Inflammatory macrophage (primary cell): ENCODE measurements at places on chromosomes 16 and 17.

- peak; percentile 83 for DNase-seq
Observed at GRCh38 chr17:77322514-77323412, 182.0 kb downstream of the SEC14L1 start.

DNA sequence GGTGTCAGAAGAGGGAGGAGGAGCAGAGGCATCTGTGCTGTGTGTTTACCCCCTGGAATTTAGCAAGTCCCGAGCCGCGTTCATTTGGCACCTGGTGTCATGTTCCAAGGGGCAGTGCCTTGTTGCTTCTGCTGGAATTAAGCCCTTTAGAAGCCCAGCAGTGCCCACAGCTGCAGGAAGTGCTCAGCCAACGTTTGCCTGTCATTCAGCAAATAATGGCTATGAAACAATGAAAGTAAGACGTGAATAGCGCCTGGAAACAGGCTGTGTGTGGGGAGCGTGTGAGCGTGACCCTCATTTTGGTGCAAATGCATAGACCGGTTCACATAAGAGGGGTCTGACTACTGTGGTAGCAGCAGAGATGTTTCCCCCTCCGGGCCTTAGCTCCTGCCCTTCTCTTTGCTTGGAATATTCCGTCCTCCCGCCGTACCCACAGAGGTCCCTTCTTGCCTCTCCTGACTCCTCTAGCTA is 5.8 kb upstream of the ATP2C2 start:
- DNase-seq = no peak

DNA sequence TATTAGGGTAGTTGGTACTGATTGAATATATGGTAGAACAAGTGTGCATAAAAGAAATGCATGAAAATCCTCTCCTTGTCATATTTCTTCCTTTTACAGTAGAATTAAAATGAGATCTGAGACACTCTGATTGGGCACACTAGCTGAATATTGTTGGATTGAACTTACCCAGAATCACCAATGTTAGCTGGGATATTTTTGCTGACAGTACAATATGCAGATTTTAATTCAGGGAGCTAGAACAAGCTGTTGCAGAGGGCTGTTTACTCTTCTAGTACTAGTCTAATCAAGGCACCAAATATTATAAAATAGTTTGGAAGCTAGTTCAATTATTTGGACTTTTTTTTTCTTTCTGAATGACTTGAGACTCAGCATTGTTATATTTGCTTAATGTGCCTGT is 4.6 kb downstream of the TANC2 start:
- no peak for DNase-seq

- no peak for DNase-seq
Observed at GRCh38 chr17:38617967-38618760, 12.4 kb upstream of the SRCIN1 start.

DNA sequence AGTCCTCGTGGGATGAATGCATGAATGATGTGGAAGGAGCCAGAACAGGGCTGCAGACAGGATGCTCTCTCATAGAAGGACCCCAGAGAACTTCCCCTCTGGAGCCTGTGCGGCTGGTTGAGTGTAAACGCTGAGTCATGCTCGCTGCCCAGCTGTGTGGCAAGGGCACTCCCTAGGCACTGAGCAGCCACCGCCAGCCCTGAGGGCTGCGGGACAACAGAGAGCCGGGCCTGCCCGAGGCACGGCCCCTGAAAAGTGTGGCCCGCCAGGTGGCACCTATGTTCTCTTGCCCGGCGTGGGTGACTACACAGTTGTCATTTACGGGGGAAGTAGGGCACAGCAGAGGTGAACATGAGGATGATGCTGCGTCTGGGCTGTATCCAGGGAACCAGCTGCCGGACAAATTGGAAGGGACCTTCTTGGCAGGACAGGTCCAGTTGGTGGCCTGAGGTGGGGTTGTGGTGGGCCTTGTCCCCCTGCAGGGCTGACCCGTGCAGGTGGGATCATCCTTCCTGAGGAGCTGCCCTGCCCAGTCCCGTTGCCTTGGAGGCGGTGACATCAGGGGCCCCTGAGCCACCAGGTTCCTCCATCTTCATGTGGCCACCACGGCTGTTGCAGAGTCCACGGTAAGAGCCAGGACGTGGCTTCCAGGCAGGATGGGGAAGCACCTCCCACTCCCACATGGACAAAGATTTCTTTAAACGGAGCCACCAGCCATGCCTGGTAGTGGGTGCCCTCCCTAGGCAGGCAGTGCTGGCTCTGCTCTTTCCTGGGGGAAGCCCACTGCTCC is 94.8 kb upstream of the CBX4 start:
- peak; percentile 63 for DNase-seq

DNA sequence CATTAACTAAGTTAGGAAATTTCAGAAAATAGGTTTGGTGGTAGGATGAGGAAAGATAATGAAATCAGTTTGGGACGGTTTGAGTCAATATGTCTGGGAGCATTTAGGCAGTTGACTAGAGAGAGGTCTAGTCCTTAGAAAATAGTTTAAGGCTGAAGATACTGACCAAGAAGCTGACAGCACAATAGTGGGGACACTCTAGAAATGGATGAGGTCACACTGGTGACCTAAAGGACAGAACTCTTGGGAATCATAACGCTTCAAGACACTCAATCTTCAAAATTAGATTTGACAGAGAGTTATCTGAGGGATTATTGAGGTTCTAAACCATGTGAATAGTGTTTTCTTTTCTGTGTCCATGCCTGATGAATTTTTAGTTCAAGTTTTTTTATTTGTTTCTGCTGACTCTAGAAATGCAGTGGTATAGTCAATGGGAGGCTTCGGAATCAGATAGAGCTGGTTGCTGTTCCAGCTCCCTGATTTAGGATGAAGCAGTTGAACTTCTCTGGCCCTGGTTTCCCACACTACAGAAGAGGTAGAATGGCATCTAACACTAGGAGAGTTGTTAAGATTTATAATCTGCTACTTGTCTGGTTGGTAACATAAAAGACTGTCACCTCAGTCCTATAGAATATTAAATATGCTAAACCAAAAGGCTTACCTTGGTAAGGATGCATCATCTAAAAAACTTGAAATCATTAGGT is 29.7 kb downstream of the MMD start:
- DNase-seq = no peak

GRCh38 chr17:6862825-6863224 is 31.3 kb upstream of the TEKT1 start:
- DNase-seq = no peak

GRCh38 chr17:7897773-7898172 is 9.2 kb downstream of the CHD3 start:
- peak; percentile 83 for DNase-seq

DNA sequence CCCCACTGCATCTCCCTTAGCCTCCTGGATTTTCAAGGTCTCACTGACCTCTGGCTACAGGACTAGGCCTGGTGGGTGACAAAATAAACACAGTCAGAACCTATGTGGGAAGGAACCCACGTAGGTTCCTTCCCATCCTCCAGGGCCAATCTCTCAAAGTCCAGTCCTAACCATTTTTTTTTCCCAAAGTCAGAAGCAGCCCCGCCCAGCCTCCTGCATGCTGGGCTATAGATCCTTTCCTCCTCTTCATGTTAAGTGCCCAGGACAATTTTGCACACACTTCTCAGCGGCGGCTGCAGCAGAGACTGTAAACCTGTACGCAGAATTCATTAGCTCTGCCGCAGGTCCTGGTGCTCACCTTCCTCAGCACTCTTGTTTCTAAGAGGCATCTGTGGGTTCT is 285.8 kb downstream of the NPIPA8 start:
- DNase-seq = no peak

DNA sequence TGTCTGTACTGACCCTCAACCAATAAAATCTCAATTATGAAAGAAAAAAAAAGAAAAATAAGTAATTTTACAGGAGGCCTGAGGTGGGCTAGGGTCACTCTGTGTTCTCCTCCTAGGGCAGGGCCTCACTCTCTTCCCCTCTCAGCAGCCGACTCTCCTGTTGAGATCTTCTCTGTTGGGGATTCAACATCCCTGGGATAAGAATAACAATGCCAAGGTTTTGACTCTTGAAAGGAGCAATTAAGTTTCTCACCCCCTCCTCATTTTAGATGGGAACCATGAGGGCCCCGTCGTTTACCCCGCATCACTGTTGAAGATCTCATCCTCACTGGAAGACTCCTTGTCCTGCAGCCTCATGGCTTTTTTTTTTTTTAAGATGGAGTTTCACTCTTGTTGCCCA is 21.5 kb upstream of the BRCA1 start:
- no peak for DNase-seq

GRCh38 chr17:44082256-44082927 is 11.9 kb downstream of the G6PC3 start:
- no peak for DNase-seq

DNA sequence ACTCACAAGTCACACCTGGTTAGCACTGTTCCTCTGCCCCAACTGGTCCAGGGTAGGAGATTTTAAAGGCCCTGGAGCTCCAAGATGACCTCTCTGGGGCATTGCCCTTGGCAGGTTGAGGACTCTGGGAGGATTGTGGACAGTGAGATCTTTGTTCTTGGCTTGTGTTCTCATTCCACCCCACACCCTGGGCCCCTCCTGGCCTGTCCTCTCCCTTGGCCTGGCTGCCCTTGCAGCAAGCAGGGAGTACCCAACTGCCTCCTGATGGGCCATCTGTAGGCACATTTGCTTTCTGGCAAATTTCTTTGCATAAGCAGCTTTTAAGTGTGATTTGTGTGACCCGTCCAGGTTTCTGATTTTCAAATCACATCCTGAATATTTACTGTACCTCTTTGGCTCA is 239.6 kb downstream of the UTP18 start:
- DNase-seq = no peak

DNA sequence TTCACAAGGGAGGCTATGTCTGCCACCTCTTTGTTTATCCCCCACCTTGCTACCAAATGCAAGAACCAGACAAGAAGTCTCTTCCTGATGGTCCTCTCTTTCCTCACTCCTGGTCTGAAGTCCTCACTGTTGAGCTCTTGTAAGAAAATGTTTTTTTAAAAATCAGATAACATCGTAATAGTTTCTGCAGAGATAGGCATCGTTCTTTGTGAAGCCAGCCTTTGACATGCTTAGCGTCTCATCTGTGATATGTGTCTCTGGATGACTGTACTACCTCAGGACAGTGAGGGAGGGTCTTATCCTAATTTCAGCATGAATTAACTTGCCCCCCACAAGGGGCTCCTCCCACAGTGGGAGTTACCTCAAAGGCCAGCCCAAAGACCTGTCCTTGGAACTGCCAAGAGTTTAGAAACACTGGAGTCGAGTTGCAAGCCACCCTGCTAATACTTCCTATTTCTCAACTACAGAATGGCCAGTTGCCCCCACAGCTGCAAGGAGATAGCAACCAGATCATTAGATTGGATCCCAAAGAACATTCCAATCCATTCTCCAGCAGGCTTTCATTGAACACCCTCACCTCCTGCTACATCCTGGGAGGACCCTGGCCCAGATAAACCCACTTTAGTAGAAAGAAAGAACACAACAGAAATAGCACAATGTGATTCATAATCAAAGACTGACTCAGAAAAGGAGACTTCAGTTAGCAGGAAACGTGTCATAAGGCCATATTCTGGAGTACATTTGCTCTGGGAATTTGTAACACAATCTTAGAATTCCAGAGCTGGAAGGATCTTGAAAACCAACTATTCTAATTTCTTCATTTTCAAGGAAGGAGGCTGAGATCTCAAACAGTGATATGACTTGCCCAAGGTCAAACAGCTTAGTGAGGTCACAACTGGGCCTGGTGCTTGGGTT is 151.0 kb downstream of the IRX3 start:
- no peak for DNase-seq

GRCh38 chr16:67528222-67528869 is at the start of gene RIPOR1:
Gene RIPOR1, plus strand, starts transcription at chr16:67528829. Its CDS starts 9,618 bp downstream, at chr16:67538447.
- peak; percentile 68 for DNase-seq

DNA sequence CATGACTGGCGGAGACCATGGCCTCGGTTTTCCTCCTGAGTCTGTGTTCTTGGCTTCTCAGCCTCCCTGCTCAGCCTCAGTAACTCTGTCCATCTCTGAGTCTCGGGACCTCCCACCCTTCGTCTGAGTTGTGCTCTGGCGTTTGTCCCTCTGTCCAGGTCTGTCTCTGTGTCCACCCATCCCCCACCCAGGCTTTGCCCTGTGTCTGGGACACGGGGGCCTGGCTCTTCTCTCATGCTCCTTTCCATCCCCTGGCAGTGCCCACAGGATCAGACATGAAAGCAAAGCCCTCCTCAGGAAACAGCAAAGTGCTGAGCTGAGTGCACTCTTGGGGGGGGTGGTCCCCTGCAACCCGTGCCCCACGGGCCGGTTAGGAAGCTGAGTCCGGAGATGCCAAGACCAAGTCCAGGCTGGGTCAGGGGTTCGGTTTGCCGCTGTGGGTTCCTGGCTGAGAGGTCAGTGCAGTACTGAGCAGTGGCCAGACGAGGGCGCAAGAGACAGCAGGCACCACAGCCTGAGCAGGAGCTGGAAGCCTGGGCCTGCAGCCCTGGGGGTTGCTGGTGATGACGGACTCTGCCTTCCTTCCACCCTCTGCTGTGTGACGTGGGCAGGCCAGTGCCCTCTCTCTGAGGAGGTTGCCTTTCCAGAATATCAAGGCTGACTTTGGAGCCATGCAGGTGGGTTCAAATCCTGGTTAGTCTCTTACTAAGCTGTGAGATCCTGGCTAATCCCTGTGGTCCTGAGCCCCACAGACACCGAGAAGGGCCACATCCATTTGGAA is 2.5 kb downstream of the P2RX1 start:
- DNase-seq = peak; percentile 85

- DNase-seq = no peak
Observed at GRCh38 chr17:80811181-80812105, 180.2 kb upstream of the CHMP6 start.

DNA sequence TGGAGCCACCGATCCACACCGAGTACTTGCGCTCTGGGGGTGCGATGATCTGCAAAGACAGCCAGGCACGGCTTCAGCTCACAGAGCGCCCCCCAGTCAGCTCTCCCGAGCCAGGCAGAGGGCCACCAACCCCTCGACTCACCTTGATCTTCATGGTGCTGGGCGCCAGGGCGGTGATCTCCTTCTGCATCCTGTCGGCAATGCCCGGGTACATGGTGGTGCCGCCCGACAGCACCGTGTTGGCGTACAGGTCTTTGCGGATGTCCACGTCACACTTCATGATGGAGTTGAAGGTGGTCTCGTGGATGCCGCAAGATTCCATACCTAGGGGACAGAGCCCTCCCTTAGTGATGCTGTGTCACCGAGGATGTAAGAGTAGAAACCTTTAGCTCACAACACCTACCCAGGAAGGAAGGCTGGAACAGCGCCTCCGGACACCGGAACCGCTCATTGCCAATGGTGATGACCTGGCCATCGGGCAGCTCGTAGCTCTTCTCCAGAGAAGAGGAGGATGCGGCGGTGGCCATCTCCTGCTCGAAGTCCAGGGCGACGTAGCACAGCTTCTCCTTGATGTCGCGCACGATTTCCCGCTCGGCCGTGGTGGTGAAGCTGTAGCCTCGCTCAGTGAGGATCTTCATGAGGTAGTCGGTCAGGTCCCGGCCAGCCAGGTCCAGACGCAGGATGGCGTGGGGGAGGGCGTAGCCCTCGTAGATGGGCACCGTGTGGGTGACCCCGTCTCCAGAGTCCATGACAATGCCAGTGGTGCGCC is 1.6 kb downstream of the ACTG1 start:
- peak; percentile 27 for DNase-seq

DNA sequence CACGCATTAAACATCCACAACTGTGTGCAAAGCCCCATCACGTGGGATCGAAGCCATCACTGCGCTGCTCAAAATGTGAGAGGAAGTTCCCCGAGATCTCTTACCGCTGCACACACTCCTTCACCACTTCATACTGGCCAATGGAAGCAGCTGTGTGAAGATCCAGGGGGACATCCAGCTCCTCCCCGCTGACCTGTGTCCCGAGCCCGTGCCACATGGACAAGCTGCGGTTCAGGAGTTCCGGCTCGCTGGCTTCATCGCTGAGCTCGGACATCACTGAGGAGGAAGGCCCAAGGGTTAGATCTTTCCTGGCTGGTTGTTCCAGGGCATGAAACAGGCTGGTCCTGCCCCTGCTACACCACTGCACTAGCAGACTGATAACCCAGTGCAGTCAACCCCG is 4.2 kb downstream of the ANKS3 start:
- no peak for DNase-seq
